ENCODE measurements at places on chromosomes 16 and 17. TPM values are rescaled to one million over a fixed set of nuclear protein-coding genes. Genes with fewer than 3 reads are reported as not detected.

The NOS2 gene
- 0.22 TPM for polyA plus RNA-seq

The RCVRN gene
- 0.12 TPM for polyA plus RNA-seq

The PRAC2 gene
- polyA plus RNA-seq = not detected

The MNT gene
- polyA plus RNA-seq = 11.6 TPM

The PTX4 gene
- polyA plus RNA-seq = not detected

The C16orf46 gene
- not detected for polyA plus RNA-seq

The CSH2 gene
- polyA plus RNA-seq = not detected

The KRT28 gene
- not detected for polyA plus RNA-seq

The CA4 gene
- polyA plus RNA-seq = 11.7 TPM

The LDHD gene
- 33.8 TPM for polyA plus RNA-seq

Data from small intestine (tissue), 16 donors.